ENCODE measurements at places on chromosomes 7 and 10.

DNA sequence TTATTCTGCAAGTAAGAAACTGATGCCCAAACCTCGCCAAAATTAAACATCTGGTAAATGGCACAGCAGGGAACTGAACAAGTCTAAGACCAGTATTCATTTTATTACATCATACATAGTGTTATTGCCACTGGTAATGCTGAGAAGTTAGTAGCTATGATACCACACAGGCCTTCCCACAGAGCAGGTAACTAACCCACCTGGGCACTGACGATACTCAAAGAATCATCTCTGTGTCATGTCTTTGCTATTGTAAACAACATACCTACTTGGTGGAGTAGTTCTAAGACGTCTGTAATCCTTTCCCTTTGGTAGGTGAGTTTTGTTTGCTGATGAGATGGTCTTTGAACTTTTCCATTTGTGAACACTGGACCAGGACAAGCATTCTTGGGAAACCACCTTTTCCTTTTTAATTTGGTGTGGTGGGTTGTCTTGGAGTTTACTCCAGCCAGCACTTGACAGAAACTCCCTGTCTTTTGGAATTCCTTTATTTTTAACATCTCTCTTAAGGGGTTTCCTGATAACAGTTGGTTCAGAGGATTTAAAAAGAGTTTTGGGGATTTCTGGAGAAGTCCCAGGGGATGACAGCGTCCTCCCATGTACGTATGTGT, 40.9 kb downstream of the PDSS1 start:
- no peak for DNase-seq

- DNase-seq = no peak
These were observed 49.9 kb upstream of the MGMT start for GRCh38 chr10:129416956-129417765.

DNA sequence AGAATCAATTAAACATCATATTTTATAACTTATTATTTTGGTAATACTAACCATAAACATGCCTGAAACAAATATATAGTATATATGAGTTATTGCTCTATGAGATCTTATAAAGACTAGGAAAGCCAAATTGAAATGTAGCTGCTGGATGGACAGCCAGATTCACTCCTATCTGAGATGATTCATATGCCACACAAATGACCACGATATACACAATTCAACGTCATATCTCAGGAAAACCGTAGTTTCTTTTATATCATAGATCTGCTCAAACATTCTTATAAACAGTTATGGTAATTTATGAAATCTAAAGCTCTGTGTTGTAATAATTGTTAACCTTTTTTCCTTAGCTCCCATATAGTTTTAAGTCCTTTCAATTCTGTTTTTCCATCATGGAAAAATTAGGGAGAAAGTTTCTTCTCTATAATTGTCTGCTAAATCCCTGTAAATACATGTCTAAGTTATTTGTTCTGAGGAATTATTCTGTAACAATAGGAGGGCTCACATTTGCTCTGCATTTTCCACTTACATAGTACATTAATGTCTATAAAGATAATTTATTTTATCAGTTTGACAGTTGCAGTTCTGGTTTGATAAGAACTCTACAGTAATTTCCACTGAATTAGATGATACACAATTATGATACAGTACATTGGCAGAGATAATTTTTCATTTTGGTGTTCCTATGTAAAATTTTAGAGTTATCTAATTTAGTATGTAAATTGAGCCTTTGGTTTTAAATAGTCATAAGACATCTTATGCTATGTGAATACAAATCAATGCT, 42.7 kb downstream of the GNAT3 start:
- DNase-seq = no peak

GRCh38 chr7:6398943-6399342, 48.8 kb downstream of the DAGLB start:
- DNase-seq = no peak

DNA sequence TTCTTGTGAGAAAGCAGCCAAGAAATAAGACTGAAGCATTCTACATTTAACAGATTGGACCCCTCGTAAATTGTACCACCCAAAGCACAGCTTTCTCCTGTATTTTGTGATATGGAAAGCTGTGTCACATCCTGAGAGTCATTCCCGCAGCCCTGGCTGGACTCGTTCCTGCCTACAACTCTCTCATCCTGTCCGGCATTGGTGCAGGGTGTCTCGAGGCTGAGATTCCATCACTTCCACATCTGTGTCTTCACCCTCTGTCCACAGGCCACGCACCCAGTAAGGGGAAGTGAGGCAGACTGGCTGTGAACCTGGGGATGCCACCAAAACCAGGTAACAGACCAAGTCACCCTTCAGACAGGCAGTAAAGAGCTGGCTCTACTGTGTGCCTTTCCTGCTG, 146.2 kb upstream of the KLF6 start:
- DNase-seq = no peak

DNA sequence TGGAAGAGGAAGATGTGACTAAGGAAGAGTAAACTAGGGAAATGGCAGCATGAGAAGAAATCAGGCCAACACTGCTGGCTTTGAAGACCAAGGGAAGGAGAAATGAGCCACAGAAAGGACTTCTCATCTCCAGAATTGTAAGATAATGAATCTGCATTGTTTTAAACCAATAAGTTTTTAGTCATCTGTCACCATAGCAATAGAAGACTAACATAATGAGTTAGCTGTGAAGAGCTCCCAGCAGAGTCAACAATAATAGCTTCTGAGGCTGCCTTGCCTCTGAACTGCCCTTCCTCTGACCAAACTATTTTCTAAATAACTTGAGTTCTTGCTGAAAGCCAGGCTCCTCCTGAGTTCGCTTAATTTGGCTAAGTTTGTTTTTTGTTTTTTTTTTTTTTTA, 103.6 kb downstream of the CACNA2D1 start:
- DNase-seq = no peak

GRCh38 chr7:45073031-45073785, 15.6 kb downstream of the NACAD start:
- no peak for DNase-seq

Data from stimulated activated CD4-positive, alpha-beta T cell treated with anti-CD3 and anti-CD28 coated beads, TNF-alpha, amount 100 ng/mL, for 4 hours (primary cell).